ENCODE measurements at places on chromosomes 12 and 14.
A peak's percentile ranks its signal among the peaks of the same experiment; 100 is the strongest.

DNA sequence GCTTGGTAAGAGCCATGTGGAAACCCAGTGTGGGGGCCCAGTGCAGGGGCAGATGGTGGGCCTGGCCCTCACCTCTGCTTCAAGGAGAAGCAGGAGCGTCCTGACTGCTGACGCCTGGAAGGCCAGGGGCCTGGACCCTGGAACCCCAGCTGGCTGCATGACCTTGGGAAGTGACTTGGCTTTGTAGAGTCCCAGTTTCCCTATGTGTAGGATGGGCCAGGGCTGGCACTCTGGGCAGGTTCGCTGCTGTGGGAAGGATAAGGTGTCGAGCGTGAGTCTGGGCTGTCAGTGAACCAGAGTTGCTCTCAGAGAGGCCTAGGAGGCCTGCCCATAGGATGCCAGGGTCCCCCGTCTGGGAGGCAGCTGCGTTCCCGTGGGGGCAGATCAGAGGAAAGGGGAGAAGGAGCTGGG, 43.2 kb downstream of the TRAFD1 start:
- peak; percentile 40 for DNase-seq

GRCh38 chr12:38056701-38057689, 259.6 kb upstream of the ALG10B start:
- DNase-seq: no peak

GRCh38 chr14:42624980-42625761, 1018.5 kb downstream of the LRFN5 start:
- DNase-seq: no peak

DNA sequence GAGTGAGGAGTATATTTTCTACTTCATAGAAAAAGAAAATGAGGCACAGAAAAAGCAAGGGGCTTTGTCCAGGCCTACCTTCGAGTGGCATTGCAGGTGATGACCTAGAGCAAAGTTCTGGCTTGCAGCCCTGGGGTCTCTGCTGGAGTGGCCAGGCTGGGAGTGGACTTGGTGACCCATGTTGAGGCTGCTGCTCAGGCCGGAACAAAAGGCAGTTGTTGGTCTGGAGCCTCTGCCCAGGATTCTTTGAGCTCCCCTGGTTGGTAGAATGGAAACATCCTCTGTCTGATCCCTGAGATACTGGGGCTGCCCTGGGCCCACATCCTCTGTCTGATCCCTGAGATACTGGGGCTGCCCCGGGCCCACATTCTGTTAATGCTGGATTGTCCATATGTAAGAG, 86.1 kb downstream of the ADCK1 start:
- no peak for DNase-seq

- DNase-seq: no peak
Observed at GRCh38 chr14:104307627-104308401, 169.4 kb downstream of the KIF26A start.

DNA sequence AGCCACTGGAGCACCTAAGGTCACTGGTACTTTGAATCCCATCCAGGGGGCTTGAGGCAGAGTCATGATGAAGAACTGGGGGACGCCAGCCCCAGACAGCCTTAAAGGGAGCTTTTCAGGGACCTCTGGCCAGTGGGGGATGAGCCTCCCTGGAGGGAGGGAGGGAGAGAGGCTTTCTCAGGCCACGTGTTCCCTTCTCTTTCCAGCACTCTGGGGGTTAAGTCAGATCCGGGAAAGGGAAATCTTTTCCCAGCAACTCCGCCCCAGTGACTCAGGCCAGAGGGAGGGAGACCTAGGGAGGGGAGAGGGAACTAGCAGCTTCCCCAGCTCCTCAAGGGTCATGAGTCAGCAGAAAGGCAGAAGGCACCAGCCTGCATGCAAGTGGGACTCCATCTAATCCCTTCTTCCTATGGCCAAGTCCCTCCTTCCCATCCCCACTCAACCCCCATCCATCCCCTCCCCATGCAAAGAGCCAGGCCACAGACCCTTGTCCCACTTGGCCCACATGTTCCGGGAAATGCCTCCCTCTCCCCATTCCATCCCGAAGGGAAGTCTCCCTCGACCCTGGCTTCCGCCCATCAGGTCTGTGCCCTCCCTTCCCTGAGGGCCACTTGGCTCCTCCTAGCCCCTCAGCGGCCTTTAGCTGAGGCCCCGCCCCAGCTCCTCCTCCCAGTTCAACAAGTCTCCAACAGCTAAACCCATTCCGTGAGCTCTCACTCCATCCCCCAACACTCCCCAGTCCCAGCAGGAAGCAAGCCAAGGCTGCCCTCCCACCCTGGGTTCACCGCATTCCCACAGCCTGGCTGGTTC, 5.6 kb downstream of the TNFRSF1A start:
- peak; percentile 96 for DNase-seq
